ENCODE measurements at places on chromosomes 13 and 19. TPM values are rescaled to one million over a fixed set of nuclear protein-coding genes. Genes with fewer than 3 reads are reported as not detected.

The CCDC70 gene
- total RNA-seq: not detected

The FBXW9 gene
- total RNA-seq: 7.9 TPM

The DIS3 gene
- total RNA-seq: 57.0 TPM

The SIGLEC14 gene
- 0.35 TPM for total RNA-seq

The LYPD5 gene
- total RNA-seq: 0.68 TPM

The OR4F17 gene
- total RNA-seq: not detected

The MADCAM1 gene
- 0.44 TPM for total RNA-seq

The TMEM238 gene
- 13.3 TPM for total RNA-seq

The CACNG6 gene
- total RNA-seq: not detected

The ZNF766 gene
- total RNA-seq: 24.3 TPM

The EFNB2 gene
- 0.11 TPM for total RNA-seq

The C2CD4C gene
- total RNA-seq: not detected

The POU2F2 gene
- 47.9 TPM for total RNA-seq

The ZNF175 gene
- 11.6 TPM for total RNA-seq

All from CD8-positive, alpha-beta memory T cell (primary cell).